Urinary bladder (tissue), 4 donors: ENCODE measurements at places on chromosomes 3 and 15.
A peak's percentile ranks its signal among the peaks of the same experiment; 100 is the strongest.

GRCh38 chr3:116950301-116951055 is 240.9 kb downstream of the TUSC7 start:
- DNase-seq = no peak

DNA sequence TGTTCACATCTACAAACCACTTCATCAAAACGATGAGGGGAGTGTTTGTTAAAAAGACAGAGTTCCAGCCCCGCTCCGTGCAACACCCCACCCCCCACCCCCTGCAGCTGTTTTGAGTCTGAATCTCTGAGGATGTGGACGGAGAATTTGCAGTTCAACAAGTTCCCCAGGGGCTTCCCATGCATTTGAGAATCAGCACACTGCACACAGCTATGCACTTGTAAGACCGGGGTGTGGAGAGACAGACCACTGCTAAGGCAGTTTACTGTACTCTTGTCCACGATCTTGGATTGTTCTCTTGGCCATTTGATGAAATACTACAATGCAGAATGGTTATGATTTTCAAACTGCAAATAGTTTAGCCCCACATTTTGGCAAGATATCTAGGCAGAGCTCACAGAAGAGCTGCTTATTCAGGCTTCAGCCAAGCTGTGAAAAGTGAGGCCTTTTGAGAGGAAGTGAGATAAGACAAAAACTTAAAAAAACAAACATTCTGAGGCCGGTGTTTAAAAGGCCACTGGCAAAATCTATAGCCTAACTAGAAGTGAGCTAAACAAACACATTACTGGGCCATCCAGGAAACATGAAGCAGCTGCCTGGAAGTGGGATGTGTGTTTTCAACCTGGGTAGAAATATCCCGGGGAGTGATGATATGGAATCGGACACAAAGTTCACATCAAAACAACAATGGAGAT is 308.2 kb upstream of the ADAMTS9 start:
- peak; percentile 32 for DNase-seq

DNA sequence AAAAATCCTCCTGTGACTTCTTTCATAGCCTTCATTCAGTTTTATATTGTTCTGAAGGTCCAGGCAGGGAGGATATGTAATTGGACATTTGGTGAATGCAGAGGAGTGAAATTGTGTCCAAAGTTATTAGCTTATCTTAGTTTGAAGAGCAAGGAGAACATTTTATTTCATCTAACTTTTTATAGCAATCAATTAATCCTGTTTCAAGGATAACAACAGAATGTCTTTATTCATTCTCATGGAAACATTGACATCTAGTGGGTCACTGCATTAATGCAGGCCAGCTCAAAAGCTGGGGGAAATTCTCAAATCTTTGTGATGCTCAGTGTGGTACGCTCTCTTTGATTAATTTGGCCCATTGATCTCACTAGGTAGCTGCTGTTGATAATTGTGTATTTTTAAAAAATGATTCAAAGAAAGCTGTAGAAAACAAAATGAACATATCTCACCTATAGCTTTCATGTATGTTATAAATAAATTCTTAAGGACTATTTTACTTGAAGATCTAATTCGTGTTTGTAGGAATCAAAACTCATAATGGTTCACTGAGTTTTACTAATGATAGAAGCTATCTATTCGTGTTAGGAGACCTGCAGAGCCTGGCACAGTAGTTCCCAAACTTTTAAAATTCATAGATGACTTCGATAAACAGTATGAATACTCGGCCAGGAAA is 150.8 kb upstream of the KCNMB2 start:
- DNase-seq = peak; percentile 59

GRCh38 chr15:36601497-36601932 is 22.1 kb downstream of the CDIN1 start:
- DNase-seq = no peak

DNA sequence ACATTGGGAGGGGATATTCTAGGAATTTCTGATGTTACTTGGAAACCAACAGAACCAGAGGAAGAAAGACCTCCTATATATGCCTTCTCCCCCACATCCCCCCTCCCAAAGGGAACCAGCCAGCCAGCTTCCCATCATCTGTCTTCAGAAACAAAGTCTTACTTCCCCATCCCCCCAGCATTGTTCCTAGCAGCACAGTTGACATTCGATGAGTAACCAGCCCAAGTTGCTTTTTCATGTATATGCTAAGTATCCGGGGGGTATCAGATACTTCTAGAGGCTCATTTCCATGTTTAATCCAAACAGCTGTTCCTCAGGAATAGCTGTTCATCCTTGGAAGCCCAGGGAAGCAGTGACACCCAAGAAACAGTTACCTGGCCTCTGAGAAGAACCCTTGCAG is 16.0 kb downstream of the RMDN3 start:
- DNase-seq = no peak

- no peak for DNase-seq
These were observed 34.0 kb upstream of the STIMATE start for GRCh38 chr3:52931328-52931727.

DNA sequence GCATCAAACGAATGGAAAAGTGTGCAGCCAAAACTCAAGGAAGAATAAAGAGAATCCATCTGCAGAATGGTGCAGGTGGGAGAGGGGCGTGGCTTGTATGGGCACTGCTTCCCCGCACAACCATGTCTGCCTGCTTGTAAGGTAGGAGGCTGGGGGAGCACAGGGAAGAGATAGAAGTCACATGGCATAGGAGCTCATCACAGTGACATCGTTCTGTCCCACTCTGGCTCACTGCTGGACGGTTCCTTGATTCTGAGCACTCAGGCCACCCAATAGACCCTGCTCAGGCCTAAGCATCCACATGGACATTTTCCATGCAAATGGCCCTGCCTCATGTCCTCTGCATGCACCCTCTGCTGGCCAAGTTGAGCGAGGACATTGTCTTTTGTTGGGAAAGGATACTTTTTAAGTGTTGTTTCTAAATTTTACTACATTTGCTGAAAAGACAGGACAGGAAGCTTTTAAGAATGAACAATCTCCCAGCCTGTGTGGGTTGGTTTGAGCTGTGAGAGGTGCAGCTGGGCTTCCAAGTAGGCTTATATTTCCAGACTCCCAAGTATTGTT is 3.1 kb downstream of the MYLK start:
- no peak for DNase-seq
